Activated effector memory CD4-positive, alpha-beta T cell treated with Interleukin-2 at 50 U/mL for 16 hours (primary cell): ENCODE measurements at places on chromosomes 12 and 14.

DNA sequence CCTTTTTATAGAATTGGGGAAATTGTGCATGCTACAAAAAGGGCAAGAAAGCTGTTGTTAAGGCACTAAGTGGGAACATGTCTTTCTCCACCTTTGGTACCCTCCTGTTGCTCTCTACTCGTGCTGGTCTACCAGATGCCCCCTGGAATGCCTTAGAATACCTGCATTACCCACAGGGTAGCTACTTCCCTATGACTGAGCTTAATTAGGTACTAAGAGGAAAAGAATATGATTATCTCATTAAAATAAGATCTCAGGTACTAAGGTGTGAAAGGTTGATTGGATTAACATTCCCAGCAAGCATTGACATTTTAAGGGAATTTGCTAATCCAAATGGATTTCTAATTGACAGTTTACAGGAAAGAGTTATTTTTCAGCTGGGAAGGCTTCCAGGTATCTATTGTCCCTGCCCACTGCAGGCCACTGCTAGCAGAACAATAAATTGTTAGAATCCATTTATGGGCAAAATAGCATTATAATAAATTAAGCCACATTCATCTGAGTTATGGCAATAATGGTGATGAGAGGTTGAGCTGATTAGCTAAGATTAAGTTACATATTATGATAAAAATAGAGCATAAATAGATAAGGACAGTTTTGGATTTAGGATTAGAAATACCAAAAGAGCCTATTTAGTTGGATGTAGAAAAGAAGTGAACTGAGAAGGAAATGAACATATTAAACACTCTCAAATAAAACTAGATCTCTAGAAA, 67.8 kb upstream of the GRIP1 start:
- DNase-seq = no peak

GRCh38 chr14:36901861-36902260, 240.2 kb downstream of the PAX9 start:
- DNase-seq = no peak

DNA sequence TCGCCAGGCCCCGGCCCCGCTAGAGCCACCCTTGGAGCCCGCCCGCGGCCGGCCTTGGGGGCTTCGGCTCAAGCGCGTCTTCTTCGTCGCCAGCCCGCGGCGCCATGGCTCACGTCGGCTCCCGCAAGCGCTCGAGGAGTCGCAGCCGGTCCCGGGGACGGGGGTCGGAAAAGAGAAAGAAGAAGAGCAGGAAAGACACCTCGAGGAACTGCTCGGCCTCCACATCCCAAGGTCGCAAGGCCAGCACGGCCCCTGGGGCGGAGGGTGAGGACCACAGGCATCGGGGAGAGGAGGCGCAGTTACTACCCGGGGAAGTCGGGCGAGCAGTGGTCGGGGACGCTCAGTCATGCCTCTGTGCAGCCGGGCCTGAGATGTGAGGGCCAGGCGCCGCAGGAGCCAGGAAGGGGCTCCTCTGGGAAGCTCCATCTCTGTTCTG, 573 bp downstream of the ARL6IP4 start:
- DNase-seq = no peak

DNA sequence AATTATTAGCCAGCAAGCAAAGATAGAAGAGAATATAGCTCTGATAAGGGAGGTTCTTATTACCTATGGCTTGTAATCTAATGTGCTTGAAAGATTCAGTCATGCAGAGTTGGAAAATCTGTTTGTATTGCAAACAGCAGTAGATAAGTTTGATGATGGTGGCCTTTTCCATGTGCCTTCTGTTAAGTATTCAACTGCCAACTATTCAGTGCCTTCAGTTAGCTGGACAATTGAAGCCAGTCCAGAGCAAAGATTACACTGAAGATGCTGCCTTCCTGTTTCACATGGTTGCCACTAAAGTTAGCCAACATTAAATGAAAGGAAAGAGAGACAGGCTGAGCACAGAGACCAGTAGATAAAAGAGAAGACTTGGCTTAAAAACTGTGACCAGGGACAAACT, 92.7 kb upstream of the SLC38A2 start:
- no peak for DNase-seq

DNA sequence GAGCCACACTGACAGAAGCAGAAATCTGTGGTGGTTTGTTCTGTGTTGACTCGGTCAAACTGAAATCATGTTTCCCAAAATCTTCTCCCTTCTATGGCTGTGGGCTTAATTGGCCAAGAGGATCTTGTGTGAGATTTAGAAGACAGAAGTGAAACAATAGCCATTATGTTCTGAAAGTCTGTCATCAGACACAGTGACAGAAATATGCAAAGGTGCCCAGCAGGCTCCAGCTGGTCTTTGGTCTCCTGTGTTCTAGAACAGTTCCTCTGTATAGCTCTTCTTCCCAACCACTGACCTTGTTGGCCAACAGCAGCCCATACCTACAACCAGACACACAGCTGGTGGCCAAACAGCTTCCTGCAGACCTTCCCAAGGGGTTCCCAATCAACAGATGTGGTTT, 25.0 kb upstream of the COCH start:
- no peak for DNase-seq

DNA sequence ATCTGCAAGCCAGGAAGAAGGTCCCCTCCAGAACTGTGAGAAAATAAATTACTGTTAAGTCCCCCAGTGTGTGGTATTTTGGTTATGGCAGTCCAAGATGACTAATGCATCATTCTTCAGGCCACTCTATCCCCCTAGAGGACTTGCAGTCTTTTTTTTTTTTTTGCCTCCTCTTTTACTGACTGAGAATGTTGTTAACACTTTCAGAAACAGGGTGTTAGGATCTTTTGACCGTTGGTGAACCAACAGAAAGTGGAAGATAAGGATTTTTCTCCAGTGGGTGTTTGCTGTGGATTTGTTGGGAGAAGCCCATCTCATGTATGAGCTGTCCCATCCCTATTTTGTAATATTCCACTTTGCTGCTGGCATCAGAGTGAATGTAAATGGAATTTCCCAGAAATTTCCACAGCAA, 37.8 kb downstream of the MARK3 start:
- DNase-seq = no peak

- no peak for DNase-seq
These were observed 124.3 kb downstream of the DICER1 start for GRCh38 chr14:95033031-95033430.
